ENCODE measurements at places on chromosomes 5 and 9.

DNA sequence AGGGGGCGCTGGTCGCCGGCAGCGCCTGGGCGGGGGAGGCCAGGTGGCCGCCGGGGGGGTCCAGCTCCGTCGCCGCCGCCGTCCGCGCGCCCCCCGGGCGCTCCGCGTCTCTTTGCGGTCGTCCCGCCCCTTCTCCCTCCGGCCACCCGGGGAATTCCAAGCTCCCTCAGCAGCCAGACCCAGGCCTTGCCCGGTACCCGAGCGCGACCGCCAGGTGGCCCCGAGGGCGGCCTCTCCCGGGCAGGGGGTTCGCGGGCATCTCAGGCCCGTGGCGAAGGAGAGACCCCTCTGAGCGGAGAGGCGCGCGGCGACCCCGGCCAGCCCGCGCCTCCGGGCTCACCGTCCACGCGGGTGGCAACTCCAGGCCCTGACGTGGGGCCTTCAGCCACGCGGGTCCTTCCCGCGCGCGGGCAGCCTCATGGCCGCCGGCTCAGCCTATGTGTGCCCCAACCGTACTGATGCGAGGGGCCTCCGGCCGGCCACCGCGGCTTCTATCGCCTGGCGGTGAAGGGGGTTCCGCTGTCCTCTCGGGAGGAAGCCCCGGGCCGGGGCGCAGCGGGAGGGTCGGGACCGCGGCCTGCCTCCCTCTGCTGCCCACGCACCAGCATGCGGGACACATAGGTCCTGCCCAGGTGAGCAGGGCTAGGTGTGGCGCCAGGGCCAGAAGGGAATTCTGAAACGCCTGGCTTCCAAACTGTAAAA, 529 bp upstream of the NRARP start:
- DNase-seq: no peak

DNA sequence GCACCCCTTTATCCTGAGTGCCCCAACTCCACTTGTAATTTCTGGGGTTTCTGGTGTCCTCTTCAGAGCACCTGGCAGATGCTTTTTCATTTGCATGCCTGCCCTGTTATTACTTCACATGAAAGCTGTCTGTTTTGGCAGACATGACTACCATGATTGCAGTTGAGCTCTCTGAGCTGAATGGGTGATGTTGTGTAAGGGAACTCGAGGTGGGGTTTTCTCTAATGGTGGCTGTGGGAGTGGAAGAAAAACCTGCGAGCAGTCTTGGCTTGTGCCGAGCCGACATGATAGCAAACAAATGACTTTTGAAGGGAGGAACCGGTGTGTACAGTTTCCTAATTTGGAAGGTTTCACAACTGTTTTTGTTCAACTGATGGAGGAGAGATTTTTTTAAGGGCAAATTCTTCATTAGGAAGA, 196.2 kb downstream of the AOPEP start:
- DNase-seq: no peak

DNA sequence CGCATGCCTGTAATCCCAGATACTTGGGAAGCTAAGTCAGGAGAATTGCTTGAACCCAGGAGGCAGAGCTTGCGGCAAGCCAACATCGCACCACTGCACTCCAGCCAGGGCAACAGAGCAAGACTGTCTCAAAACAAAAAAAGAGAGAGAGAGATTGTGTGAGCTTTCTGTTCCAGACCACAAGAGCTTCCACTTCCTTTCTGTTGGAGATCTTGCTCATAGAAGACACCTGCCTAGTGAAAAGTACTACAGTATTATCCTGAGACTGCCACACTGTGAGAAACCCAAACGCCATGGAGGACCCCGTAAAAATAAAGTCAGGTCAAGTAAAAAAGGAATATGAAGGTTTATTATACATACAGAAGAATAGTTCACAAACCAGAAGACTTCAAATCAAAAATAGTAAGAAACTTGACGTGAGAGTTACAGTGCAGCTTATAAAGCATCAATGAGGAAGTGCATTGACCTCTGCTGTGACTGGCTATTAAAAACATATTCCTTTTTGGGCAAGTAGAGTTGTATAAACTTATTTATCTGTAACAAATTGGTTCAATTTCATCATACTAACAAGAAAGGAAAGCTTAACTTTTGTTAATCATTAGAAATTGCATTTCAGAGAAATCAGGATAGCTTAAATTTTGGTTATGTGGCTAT, 4.3 kb upstream of the EMB start:
- DNase-seq: no peak

GRCh38 chr5:131821221-131821620, 24.4 kb upstream of the FNIP1 start:
- no peak for DNase-seq

DNA sequence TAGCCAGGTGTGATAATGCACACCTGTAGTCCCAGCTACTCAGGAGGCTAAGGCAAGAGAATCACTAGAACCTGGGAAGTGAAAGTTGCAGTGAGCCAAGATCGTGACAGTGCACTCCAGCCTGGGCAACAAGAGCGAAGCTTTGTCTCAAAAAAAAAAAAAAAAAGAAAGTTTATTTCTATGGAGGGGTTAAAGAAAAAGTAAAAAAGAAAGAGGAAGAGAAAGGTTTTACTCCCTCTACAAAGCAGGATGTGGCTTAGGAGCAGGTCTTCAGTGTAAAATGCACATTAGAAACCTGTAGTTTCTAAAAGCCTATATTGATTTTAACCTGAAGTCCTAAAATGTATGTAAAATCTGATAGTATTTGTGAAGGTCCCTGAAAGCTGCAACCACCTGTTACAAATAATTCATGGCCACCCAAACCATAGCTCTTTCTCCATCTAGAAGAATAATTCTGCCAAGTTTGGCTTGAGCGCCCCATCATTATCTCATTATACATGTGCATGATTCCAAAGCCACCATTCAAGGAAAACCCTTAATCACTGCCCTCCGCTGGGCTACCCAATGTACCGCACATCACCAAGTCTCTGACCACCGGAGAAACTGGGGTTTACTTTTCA, 3.4 kb downstream of the FNBP1 start:
- DNase-seq: no peak

DNA sequence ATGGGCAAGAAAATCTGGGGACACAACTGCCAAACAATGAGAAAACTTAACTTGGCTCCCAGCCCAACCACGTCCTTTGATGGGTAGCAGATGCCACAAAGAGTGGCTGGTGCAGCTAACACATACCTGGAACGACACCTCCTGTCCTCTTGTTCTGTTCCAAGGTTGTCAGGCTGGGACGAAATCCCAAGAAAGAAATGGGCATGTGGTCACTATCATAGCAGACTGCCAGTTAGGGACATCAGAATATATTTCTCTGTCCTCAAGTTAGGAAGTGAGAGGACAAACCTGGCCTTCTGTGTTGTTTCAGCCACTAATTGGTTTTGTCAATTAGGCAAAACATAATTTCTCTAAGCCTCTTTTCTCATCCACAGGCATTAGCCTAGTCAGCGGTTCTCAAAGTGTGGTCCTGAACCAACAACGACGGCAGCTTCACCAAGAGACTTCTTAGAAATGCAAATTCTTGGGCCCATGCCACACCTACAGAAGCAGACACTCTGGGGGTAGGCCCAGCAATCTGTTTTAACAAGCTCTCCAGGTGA, 63.4 kb downstream of the RAPGEF1 start:
- no peak for DNase-seq

DNA sequence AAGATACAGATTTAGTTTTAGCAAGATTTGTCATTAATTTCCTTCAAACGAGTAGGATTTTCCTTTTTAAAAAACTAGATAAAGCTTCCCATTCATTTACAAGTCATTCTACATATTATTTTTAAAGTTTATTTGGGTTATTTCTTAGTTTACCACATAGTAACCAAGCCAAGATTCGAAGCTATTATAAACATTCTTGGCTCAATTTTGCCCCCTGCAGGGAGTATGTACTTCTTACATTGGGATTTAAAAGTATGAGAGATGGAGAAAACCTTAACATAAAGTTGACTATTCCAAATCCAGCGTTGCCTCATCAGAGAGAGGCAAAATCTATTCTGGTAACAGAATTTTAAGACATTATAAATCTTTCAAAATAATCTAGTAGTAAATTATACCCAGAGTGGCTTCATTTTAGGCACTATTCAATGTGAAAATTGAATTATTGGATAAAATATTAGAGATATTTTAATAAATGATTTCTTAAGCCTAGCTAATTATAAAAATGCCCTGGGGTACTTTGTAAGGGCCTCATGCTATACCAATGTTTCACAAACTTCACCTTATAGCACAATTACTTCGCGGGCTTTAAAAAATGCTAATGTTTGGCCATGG, 39.1 kb downstream of the FBN2 start:
- DNase-seq: no peak

Measured in stimulated activated CD8-positive, alpha-beta memory T cell treated with anti-CD3 and anti-CD28 coated beads, Interleukin-15, amount 100 ng/mL, for 4 hours (primary cell).